NCI-H2081 treated with DMSO at 0.1 percent for 48 hours (cell line): ENCODE measurements at places on chromosomes 3 and 15.

GRCh38 chr3:102670986-102671385, 236.2 kb downstream of the ZPLD1 start:
- DNase-seq: no peak

DNA sequence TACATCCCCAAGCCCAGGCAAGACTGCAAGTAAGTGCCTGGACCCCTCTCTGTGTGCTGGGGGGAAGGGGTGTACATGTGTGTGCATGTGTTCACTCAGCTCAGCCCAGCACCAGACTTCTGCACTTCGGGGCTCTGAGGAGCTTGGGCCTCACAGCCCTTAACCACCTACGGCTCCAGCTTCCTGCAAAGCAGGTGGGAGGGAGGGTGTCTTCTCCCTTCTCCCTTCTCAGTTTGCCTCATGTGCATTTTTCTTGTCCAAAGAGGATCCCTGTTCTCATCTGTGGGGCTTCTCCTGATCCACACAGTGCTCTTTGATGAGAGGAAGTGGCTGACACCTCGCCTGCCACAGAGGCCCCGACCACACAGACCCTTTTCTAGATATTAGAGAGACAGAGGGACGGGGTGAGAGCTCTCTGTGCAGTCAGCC, 69.3 kb downstream of the MESD start:
- no peak for DNase-seq

- no peak for DNase-seq
Measured at GRCh38 chr15:77030928-77031375, 36.0 kb downstream of the PSTPIP1 start.

DNA sequence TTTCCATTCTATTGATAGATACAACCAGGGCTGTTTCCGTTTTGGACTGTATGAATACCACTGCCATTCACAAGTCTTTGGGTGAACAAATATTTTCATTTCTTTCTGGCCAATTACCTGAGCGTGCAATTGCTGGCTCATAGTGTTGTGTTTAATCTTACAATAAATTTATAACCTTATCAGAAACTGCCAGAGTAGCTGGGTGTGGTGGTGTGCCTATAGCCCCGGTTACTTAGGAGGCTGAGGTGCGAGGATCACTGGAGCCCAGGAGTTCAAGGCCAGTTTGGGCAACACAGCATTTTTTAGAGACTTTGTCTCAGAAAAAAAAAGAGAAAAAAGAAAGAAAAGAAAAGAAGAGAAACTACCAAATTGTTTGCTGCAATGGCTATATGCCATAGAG, 5.4 kb upstream of the SLC6A6 start:
- no peak for DNase-seq

GRCh38 chr3:153625506-153625905, 463.5 kb downstream of the RAP2B start:
- no peak for DNase-seq

GRCh38 chr3:97306226-97306625, 458.3 kb upstream of the ARL6 start:
- DNase-seq: no peak

- DNase-seq: no peak
Measured at GRCh38 chr15:77027111-77027696, 32.3 kb downstream of the PSTPIP1 start.

DNA sequence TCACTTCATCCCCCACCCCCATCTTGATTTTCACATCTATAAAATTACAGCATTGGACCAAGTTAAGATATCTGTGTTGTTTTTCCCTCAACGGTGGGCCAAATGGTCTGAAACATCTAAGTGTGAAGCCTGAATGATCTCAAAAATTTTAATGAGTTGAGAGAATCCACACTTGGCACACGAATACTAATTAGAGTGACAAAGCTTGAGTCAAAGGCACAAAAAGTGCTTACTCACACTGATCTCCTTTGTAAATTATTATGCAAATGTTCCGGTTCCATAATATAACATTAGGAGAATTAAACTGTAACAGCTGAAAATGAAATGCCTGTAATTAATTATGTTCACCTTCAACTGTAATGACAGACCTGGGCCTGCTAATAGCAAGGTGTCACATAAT, 33.6 kb downstream of the GPR176 start:
- no peak for DNase-seq

DNA sequence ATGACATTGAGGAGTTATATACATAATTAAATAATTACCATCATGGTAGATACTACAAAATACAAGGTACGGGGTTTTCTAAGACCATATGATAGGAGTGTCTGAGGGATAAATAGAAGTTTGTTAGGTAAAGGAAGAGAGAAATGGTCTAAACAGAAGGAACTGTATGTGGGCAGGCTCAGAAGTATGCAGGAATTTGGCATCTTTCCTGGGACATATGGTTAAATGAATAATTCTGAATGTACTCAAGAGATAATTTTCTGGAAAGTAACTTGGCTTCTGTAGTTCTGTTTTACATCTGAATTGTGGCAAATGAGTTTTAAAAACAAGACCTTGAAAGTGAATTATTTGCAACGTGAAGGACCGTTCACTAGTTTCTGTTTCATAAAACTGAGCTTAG, 17.5 kb downstream of the LMCD1 start:
- no peak for DNase-seq

- no peak for DNase-seq
Measured at GRCh38 chr3:129233538-129233937, 15.9 kb upstream of the COPG1 start.

DNA sequence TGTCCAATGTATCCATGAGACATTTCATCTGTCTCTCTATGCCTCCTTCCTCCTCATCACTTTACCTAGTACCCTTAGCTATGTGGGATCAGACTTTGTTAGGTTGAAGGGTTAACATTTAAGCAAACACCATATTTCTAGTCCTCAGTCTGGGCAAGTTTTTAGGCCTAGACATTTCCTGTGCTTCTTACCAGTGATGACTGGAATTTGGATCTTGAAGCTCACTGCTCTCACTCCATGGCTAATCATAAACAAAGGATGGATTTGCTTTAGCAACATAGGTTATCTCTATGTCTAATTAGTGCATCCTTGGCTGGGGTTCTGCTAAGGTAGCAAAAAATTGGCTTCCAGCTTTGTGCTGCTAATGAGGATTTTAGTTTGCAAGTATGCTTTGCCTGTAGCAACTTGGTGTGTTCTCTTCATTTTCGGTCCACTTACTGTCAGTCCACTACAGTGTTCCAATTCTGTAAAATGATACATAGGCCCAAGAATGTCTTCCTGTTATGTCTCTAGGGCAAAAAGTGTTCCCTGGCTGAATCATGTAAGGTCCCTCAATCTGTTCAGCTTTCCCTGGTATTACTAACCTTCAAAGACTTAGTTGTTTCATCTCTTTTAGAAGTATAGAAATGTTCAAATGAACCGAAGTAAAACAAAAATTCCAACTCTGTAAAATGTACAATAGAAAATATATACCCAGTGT, 615.4 kb downstream of the CADM2 start:
- no peak for DNase-seq

DNA sequence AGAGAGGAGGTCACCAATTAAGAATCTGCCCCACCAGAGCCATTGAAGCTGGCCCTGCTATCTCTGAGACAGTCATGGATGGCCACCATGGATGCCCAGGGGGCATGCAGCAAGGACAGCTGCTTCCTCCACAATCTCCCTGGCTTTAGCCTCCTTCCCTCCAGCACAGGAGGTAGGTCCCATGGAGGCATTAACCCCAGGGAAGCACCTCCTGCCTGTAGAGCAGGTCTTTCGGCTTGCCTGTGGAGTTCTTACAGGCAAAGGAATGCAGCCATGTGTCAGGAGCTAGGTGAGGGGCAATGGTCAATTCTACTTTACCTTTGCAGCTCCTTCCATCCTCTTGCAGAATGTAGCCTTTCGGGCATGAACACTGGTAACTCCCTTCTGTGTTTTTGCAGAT, 93.8 kb downstream of the DUT start:
- no peak for DNase-seq

- DNase-seq: no peak
Measured at GRCh38 chr15:39596358-39597051, 15.6 kb downstream of the THBS1 start.

- no peak for DNase-seq
Measured at GRCh38 chr3:53122255-53122932, 7.8 kb downstream of the RFT1 start.

DNA sequence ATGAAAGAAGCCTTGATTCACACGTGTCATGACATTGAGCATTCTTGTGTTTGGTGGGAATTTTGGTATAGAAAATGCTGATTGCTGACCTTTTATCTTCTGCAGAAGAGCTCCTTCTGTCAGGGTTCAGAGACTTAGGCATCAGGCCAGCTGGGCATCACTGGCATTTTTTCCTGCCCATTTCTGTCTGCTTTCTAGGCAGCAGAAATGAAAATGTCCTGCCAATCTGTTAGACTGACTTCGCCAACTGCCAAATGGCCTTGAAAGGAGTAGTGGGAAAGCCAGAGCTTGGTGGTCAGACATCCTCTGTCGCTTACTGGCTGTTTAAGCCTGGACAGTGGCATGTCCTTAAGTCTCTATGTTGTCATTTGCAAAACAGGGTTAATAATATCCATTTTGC, 57.4 kb downstream of the EEFSEC start:
- no peak for DNase-seq

- no peak for DNase-seq
Measured at GRCh38 chr15:72934921-72935320, 117.3 kb upstream of the NEO1 start.

DNA sequence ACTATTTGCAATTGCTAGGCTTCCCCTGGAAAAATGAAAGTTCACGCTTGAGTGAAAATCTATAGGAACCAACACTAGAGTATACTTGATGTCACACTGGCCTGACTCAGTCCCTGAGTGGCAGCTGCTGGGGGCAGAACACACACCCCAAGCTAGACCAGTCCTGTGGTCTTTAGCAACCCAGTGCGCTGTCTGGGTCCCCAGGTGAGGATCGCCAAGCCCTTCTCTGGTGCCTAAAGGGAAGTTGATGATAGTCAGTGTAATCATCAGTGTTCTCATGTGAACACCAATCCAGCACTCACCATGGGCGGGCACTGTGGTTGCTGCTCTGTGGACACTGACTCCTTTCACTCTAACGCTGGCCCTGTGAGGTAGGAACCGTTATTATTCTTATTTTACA, 11.2 kb downstream of the ALDH1A3 start:
- no peak for DNase-seq

- DNase-seq: no peak
Measured at GRCh38 chr15:70475407-70475781, 288.0 kb downstream of the UACA start.

- peak; percentile 82 for DNase-seq
Measured at GRCh38 chr3:18351823-18352744, 73.1 kb downstream of the SATB1 start.

- DNase-seq: no peak
Measured at GRCh38 chr3:3335903-3336302, 156.4 kb upstream of the CRBN start.

- DNase-seq: no peak
Measured at GRCh38 chr3:46987743-46988401, 8.4 kb downstream of the NBEAL2 start.

DNA sequence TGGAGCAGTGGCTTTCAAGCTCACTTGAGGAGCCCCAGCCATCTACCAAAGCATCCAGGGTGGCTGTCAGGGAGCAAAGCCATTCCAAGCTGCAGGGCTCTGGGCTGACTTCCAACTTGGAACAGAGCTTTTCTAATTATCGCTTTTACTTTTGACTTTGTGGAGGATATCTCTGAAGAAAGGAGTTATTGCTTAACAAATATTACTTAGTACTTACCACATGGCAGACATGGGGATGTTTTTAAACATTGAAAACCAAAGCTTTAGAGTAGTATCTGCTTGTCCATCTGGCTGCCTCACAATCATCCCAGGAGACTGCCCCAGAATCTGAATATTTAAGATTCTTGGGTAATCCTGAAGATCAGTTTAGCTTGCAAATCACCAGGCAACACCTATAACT, 8.9 kb downstream of the TAGLN3 start:
- DNase-seq: no peak

DNA sequence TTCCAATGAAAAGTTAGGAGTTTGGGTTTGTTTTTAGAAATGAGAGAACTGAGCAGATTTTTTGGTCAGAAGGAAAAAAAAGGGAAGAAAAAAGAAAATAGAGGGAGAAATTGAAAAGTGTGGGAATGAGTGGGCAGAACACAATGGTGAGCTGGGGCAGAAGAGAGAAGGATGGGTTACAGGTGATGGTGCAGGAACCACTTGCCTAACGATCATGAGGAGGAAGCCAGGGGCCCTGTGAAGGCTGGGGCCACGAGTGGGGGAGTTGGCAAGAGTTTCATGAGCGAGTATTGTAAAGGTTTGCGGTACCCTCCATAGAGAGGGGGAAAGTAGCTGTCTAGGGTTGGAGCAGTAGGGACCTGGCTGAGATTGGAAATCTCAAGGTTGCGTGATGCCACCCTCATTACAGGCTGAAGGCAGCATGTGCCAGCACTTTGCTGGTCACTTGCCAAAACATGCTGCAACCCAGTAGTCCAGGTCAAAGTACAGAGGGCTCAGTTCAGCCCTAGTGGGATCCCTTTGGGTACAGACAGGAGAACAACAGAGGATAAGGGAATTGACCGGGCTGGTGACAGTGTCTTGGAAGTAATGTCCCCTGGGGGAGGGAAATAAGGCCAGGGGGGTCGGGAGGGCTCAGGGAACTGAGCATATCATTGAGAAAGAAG, 6.6 kb downstream of the IVD start:
- no peak for DNase-seq

- DNase-seq: no peak
Measured at GRCh38 chr3:197706658-197707057, 30.0 kb downstream of the RUBCN start.

GRCh38 chr3:125069452-125069851, 13.7 kb upstream of the HEG1 start:
- no peak for DNase-seq
